ENCODE measurements at places on chromosomes 3 and 15.

DNA sequence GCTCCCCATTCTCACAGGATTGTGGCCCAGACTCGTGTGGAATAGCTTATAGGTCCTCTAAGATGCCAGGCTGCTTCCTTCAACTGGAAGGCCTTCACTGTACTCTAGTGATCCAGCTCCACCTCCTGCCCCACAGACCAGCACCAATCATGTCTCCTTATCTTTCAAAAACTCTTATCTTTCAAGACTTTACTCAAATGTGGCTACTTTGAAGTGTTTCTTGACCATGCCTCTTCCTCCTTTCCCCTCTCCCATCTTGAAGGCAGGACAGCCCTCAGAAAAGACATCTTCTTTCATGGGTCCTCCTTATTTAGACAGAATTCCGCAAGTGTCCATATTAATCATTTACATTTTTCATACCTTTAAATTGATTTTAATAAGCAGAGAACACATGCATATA is 142.3 kb downstream of the CHST2 start:
- no peak for DNase-seq

- no peak for DNase-seq
These were observed 113.7 kb downstream of the CHCHD6 start for GRCh38 chr3:126817781-126818180.

GRCh38 chr15:51112078-51112477 is 17.4 kb upstream of the TNFAIP8L3 start:
- DNase-seq, result no peak

DNA sequence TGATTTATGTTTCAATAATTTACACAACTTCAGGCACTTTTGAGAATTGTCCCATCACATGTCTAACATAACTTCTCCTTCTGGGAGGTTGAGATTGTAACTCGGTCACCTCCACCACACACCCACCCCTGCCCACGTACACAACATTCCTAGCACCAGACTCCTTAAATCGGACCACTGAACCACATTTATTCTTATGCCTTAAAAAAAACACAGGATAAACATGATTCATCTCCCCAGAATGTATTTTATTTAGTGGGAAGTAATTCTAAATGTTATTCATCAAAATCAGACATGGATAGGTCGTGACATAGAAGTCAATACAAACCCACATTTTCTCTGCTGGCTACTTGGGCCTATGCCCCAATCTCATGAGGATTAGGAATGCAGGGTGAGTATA is 3.0 kb downstream of the SNTN start:
- no peak for DNase-seq

DNA sequence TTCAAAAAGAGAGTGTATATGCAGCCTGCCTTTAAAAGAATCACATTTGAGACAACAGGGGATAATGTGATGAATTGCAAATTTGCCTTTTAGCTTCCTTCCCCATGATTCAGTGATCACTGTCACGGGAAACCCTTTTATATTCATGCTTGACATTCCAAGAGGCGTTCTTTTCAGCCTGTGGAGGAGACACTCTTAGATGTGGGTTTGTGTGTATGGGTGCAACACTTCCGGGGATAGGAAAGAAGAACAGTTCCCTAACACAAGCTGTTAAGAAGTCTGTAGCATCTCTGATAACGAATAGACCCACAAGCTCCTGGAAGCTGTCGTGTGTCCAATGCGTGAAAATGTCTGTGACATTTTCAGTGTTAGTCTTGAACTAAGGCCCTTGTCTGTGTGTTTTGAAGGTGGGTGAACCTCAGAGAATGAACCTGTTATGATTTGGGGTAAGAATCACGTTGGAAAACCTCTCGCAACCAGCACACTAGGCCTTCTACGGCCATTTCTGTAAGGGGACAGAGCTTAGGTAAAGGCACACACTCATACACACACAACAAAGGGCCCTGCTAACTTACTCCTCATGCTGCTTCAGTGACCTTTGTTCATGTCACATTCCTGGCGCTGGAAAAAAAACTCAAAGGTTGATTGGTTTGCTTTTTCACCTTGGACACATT is 229.2 kb upstream of the ST8SIA2 start:
- no peak for DNase-seq

- DNase-seq, result no peak
These were observed 82.5 kb downstream of the ANO10 start for GRCh38 chr3:43539321-43539720.

- DNase-seq, result no peak
These were observed 81.6 kb upstream of the LRRFIP2 start for GRCh38 chr3:37255990-37256308.

All from stimulated activated CD4-positive, alpha-beta T cell treated with anti-CD3 and anti-CD28 coated beads, Interleukin-12 subunit alpha, Interleukin-12 subunit beta, amount 100 ng/mL, for 48 hours (primary cell).